ENCODE measurements at places on chromosomes 4 and X.

DNA sequence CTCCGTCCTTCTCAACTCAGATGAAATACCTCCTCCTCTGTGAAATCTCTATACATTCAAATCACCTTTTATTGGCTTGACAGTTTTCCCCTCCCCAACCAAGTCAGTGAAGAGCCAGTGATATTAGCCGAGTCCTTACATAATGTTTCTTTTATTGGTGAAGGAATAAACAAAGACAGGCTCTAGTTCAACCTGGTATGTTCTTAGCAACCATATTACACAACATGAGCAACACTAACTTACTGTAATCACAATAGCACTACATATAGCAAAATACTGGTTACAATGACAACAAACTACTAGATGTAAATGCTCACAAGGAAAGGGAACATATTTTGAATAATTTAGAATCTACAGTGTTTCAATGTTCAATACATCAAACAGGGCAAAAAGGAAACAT is 19.9 kb downstream of the DHX15 start:
- DNase-seq = no peak

DNA sequence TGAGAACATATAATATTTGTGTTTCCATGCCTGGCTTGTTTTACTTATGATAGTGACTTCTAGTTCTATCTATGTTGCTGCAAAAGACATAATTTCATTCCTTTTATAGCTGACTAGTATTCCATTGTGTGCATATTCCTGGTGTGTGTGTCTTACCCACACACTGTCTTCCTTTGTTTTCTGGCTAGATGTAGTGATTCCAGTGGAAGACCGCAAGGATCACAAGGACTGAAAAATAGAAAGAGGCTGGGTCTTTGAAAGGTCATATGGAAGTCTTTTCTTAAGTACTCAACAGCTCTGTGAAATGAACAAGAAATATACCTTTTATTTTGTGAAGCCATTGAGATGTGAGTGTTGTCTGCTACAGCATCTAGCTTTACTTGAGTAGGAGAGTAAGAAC is 29.4 kb upstream of the TAB3 start:
- DNase-seq = no peak

DNA sequence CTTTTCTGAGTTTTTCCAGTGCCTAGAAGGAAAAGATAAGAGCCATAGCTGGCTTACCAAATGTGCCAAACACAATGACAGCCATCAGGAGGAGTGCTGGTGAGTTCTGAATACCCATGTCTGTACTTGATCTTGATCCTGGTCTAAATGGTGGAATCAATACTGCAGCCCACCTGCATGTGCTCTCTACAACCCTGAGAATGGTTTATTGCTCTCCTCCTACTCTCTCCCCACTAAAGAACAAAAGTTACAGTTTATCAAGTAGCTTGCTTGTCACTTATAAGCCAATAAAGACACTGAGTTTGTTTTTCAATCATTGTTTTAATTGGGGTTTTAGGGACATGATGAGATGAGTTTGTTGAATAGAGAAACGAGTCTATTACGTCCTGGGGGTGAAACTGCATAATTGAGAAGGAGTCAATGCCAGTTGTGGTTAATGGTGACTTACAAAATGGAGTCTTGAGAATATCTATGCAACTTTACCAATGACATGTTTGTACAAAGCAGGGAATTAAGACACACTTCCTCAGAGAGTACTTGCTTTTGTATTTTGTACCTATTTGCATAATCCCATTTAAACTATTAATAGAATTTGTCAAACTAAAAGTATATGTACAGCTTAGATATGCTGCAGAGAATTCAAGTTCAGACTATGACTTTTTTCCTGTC is 20.8 kb upstream of the CXCL3 start:
- DNase-seq = no peak

DNA sequence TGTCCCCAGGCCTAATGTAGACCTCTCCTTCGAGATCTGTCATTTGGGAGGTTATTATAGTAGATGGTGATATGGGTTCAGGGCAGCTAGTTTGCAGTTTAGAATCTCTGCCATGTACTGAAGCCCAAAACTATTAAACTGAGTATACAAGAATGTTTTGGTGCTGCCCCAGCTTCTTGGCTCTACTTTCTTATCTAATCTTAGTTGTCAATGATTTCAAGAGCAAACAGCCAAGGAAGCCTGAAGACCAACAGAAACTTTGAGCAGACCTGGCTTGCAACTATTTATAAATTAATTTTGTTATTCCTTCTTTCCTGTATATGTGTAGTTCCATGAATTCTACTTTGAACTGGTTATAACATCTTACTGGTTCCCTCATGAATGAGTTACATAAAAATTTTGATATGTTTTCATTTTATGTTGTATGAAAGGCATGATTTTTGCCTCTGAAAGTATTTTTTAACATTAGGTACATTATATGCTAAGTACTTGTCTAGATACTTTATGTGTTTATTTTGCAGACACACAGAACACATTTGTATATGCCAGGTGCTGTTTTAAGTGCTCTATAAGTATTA is 2.0 kb upstream of the MGST2 start:
- DNase-seq = no peak

DNA sequence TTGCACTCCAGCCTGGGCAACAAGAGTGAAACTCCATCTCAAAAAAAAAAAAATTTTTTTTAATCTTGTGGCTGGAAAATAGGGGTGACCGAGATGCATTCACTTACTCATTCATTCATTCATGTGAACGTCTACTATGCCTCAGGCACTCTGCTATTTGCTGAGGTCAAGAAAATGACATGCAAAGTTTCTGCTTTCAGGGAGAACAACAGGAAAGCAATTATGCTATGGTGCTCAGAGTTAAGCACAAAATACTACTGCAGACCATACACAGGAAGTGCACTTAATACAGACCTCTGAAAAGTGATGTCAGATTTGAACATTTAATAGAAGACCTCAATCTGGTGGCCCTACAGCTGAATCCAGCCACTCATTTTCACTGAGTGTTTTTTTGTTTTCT is 59.6 kb upstream of the DUSP21 start:
- no peak for DNase-seq

DNA sequence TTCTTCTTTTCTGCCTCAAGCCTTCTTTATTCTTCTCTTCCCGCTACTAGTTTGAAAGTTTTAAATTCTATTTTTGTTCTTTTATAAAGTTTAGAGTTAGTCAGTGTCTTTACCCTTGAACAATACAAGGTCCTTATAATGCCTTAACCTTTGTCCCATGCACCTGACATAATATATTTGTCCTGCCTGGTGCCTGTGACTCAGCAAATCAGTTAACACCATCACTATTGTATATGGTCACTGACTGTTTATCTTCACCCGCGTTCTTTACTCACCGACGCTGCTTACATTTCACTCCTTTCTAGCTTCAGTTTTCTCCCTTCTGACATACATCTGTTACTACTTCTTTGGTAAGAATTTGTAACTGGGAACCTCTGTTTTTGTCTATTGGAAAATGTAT is 5.7 kb downstream of the SMIM20 start:
- no peak for DNase-seq

GRCh38 chr4:54120518-54120917 is 20.6 kb downstream of the GSX2 start:
- DNase-seq = no peak

DNA sequence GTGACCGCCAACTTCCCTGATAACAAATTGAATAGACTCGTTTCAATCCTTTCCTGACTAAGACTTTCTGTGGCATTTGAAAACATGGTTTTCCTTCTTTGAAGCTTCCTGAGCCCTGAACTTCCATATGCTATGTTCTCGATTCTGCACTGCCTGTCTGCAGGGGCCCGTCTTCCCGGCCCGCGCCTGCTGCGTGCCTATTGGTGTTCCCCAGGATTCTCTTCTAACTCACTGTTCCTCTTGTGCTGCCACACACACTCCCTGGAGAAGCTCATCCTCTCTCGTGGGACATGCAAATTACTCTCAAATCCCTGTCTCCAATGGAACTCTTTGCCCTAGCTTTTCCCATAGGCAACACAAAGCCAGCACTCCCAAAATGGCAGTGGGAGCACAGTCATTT is 262.9 kb upstream of the GATB start:
- no peak for DNase-seq

GRCh38 chr4:151933122-151933827 is 172.5 kb upstream of the GATB start:
- no peak for DNase-seq

DNA sequence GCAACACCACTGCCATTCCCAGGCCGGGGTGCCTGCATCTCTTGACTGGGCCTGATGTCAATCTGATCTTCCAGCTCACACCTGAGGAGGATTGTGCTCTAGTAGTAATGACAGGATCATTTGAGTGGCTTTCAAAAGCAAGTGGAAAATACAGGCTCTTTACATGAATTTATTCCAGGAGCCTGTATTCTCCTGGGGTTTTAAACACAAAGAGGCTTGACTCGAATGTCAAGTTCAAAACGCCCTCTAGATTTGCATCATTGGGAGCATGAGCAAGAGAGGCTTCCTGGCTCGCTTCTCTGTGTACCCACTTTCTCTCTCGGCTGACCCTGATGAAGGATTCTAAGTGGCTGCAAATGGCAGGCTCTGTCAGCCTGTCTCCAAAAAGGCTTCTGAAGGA is 199.5 kb upstream of the PUDP start:
- DNase-seq = no peak

DNA sequence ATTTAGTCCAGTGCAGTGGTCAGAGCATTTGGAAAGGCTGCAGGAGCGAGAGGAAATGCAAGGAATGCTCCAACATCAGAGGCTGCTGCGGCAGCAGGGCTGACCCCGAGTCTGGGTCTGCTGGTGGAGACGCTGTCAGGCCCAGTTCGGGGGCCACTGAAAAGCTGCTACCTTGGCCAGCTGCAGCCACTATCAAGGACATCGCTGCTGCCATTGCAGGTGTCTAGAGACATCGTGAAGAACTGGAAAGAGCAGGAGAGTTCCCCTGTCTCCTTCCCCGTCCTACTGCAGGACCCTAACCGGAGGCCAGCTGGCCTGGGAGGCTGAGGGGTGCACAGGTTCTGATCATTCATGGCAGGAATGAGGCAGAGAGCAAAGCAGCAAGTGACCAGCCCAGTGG is 29.5 kb upstream of the GPR78 start:
- no peak for DNase-seq

GRCh38 chr4:127179256-127180087 is 453.3 kb upstream of the INTU start:
- DNase-seq = no peak

- DNase-seq = no peak
These were observed 1.0 kb upstream of the PLA2G12A start for GRCh38 chr4:109730619-109731545.

DNA sequence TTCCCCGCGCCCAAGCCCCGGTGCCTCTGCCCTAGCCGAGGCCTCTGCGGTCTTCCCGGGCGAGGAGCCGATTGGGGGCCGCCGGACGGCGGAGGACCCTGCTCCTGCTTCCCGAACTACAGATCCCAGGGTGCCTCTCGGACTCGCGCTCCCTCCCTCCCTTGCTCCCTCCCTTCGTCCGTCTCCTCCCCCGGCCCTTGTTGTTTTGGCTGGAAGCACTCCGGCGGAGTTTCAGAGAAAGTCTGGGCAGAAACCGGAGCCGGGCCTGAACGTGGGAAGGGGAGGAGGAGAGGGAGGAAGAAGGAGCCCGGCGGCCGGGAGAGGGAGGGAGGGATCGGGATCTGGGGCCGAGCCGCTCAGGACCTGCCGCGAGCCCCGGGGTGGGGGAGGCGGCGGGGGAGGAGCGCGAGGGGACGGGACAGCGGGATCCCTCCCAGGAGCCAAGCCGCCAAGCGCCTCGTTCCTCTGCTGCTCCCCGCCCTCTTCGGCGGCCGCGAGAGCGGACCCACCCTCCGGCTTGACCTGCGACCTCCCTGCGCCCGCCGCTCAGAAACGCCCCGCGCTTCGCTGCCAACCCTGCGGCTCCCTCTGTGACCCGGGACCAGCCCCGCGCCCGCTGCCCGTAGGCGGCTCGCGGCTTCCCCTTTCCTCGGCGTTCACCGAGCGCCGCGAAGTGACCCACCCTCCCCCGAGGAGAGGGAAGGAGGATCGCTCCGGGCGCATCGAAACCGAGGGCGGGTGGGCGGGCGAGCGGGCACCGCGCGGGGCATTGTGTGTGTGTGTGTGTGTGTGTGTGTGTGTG is 496 bp upstream of the GAB1 start:
- DNase-seq = no peak

- peak; percentile 45 for DNase-seq
These were observed at the start of gene CHIC1 for GRCh38 chrX:73562984-73563737. Gene CHIC1, plus strand, starts transcription at chrX:73563197. Its CDS starts 88 bp downstream, at chrX:73563285.

GRCh38 chrX:49184294-49185281 is 1.6 kb downstream of the PRICKLE3 start:
- peak; percentile 44 for DNase-seq

DNA sequence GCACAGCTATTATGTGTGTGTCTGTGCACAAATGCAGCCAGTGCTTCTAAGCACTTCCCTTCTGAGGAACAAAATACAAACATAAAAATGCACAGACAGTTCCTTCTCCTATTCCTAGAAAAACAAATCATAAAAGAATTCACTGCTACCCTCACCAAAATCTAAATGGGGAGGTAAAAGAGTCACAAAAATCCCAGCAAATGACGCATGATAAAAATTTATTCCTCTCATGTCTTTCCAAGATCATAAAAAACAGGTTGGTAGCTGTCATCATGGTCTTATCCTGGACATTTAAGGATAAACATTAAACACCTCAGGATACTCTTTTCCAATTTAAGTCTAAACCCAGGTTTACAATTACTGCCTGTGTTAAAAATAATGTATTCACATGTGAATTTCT is 124.9 kb downstream of the ADAMTS3 start:
- no peak for DNase-seq

- DNase-seq = no peak
These were observed 739.6 kb upstream of the SLIT2 start for GRCh38 chr4:19512086-19512485.

GRCh38 chr4:53592686-53593501 is 1.6 kb upstream of the LNX1 start:
- DNase-seq = no peak

DNA sequence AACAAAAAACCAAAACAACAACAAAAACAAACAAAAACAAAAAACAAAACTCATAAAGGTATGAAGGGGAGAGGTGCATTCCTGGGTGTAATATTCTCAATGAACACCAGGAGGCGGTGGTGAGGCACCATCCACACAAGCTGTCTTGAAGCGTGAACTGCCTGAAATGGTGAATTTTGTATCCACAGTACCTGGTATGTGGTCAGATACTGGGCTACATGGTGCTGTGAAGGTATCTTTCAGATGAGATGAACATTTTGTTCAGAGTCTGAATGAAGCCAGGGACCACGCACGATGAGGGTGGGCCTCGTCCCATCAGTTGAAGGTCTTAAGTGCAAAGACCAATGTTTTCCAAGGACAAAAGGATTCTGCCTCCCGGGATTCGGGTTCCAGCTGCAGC is 58.5 kb downstream of the ASMT start:
- no peak for DNase-seq

DNA sequence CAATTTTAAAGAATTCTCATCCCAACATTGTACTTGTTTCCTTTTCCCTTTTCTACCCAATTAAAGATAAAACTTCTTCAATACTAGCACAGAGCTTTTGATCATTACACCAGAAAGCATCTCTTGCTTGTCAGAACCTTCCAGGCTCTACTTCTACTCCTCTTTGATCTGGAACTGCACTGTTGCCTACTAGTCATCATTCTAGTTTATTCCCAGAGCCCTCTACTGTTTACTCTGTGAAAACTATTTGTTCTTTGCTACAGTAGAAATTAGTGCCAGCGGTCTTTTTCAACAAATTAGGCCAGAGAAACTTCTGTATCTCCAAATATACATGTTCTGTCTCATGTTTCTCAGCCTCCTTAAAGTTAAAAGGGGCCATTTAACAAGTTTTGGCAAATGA is 46.8 kb upstream of the TMPRSS11F start:
- DNase-seq = no peak

Data from T-helper 2 cell (primary cell).